ENCODE measurements at places on chromosomes 16 and 17.

DNA sequence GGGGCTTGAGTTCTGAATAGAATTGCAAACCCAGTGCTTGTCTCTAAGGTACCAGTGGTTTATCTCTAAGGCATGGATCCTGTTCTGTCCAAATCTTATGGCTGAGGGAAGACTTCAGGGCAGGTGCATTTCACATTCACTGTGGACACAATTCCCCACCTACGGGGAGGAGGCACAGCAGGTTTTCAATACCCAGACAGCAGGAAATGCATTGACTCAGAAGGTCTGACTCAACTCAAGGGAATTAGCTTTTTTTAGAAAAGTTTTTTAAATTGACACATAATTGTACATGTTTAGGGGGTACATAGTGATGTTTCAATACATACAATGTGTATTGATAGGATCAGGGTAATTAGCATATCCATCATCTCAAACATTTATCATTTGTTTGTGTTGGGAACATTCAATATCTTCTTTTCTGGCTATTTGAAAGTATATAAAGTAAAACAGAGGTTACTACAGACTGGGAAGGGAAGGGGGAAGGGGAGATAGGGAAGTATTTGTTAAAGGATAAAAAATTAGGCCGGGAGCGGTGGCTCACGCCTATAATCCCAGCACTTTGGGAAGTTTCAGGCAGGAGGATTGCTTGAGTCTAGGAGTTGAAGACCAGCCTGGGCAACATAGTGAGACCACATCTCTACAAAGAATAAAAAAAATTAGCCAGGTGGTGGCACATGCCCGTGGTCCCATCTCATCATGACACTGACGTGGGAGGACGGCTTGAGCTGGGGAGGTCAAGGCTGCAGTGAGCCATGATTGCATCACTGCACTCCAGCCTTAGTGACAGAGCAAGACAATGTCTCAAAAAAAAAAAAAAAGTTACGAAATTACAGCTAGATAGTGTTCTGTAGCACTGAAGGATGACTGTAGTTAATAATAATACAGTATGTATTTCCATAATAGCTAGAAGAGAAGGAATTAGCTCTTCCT is 54.9 kb downstream of the RGS9 start:
- DNase-seq = no peak

DNA sequence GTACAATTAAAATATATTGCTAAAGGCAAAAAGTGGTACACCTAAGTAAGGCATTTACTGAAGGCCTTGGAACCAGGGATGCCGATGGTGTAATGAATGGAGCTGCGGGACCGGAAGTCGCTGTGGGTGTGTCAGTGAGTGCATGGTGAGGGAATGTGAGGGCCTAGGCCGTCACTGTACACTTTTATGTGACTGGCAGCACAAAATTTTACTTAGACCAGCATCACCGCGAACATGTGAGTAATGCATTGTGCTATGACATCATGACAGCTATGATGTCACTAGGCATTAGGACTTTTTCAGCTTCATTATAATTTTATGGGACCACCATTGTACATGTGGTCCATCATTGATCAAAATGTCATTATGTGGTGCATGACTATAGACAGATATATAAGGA is 14.7 kb downstream of the ALOX15B start:
- DNase-seq = no peak

- DNase-seq = peak; percentile 60
These were observed 97.6 kb downstream of the MRM3 start for GRCh38 chr17:879546-880442.

DNA sequence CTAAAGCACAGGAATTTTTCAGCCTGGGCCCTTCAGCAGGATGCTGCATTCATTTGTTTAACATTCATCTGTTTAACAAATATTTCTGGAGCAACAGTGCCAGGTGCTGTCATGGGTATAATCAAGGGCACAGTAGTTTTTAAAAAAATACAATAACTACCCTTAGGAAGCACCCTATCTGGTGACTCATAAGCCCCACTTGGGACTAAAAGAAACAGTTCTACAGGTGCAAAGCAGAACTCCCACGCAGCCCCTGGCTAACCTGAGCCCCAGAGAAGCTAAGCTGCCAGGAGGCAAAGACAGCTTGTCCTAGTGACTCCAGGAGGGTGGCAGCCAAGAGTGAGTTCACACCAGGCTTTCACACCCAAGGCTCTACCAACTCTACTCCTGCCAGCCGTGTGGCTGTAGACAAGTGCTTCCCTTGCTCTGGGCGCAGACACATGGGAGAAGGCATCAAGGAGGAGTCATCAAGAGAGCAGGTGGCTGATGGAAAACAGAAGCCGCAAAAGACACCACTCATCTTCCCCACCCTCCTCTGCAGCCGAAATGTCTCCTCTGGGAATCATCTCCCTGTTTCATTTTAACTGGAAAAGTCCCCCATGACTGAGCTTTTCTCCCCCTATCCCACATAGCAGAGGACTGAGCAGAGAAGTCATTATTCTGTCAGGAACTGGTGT is 14.4 kb downstream of the CUEDC1 start:
- no peak for DNase-seq

- DNase-seq = no peak
These were observed 7.7 kb upstream of the USP7 start for GRCh38 chr16:8971416-8971815.

DNA sequence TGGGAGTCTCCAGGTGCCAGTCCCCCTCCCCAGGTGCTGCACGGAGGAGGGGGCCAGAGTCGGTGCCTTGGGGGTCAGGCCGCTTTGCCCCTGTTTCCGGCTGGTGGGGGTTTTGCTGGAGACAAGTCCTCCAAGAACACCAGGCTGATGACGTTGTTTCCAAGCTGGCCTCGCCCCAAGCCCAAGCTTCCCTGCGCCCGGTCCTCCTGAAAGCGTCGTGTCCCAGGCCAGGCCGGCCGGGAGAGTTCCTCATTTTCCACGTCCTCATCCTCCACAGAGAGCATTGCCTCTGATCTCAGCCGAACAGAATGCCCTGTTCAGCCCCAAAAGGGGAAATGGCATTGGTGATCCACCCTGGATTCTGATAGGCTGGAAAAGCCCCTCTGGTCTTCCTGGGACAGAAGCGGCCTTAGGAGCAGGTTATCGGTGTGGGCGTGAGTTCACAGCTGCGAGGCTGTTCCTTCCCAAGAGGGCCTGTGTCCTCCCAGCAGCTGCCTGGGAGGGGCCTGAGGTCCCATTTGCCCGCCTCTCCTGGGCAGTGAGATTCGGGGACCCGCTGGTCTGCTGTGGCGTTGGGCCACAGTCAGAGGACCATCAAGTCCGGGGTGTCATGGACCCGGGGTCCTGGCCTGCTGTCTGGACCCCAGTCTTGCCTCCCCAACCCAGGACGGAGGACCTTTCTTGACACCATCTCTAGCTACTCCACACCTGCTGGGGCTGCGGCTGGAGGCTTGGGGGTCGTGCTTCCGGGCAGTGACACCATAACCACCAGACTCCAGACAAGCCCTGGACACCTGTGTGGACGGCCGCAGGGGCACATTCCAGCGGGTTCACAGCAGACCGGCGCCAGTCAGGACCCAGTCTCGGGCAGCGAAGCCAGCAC is 7.1 kb downstream of the SOX8 start:
- DNase-seq = no peak

DNA sequence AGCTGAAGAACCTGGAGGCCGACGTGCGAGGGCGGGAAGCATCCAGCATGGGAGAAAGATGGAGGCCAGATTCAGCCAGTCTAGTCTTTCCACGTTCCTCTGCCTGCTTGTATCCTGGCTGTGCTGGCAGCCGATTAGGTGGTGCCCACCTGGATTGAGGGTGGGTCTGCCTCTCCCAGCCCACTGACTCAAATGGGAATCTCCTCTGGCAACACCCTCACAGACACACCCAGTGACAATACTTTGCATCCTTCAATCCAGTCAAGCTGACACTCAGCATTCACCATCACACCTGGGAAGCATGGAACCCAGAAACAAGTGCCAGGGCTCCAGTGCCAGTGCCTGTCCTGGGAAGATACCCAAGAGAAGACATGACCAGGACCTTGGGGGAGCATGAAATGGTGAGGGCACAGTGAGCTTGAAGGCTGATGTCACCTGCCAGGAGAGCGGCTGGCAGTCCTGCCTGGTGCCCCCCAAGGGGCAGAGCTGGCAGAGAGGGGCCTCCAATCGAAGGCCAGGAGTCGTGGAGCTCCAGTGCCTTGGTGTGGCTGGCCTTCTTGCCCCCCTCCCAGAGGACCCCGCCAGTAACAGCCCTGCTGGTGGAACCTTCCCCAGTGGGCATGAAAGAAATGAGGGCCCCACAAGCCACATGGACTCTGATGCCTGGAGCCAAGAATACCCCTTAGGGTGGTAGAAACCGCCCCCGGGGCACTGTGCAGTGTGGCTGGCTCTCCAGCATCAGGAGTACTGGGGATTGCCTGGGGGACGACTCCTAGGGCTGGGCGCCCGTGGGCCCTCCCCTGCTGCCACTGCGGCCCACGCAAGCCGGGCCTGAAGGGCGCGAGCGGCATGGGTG is 643 bp upstream of the NPB start:
- no peak for DNase-seq

DNA sequence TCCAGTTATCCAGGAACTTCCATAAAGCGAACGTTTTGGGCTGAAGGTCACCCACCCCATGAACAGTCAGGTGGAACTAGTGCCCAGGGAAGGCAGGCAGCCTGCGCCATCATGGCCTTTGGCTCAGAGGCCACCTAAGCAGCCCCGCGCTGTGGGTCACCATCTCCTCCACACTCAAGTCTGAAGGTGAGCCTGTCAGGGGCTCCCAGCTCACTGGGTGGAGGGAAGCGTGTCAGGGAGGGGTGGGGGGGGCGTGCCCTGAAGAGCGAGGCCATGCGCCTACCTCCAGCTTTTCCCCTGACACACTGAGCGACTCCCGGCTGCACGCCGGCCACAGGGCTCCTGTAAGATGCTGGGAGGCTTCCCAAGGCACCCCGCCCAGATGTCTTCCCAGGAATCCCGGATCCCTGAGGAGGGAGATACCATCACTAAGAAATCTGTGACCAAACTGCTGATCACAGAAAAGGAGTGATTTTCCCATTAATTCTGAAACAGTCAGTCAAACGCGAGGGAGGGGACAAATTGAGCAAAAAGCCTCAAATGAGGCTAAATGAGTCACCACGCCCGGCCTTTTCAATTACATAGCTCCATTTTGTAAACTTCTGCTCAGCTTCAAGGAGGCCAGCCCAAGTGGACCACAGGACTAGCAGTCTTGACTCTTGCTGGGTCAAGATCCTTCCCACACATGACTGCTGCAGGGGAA is 26.5 kb upstream of the SLC25A19 start:
- DNase-seq = no peak

GRCh38 chr17:57484081-57484666 is 227.9 kb downstream of the MSI2 start:
- DNase-seq = no peak

DNA sequence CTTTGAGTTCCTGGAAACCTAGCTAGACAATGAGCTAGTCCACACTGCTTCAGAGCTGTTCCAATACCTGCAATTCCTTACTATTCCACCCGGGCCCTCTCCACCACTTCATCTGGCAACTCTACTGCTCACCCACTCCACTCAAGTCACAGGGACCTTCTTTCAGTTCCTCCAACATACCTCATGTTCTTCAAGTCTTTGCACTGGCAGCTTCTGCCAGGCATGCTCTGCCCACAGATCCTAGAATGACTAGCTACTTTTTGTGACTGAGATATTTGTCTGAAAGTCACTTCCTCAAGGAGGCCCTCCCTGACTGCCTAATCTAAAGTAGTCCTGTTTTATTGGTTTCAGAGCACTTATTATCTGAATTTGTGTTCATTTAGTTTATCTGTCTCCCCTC is 86.4 kb downstream of the TEX14 start:
- no peak for DNase-seq

All from T-helper 9 cell (primary cell).